ENCODE measurements at places on chromosomes 12 and 14. TPM values are rescaled to one million over a fixed set of nuclear protein-coding genes. Genes with fewer than 3 reads are reported as not detected.

Gene TAS2R9
- total RNA-seq, result not detected

Gene MVK
- total RNA-seq, result 24.1 TPM

Gene CAPZA3
- not detected for total RNA-seq

Gene KRT80
- total RNA-seq, result 7.9 TPM

Data from vagina (tissue), 2 donors.